ENCODE measurements at places on chromosomes 3 and 15.

DNA sequence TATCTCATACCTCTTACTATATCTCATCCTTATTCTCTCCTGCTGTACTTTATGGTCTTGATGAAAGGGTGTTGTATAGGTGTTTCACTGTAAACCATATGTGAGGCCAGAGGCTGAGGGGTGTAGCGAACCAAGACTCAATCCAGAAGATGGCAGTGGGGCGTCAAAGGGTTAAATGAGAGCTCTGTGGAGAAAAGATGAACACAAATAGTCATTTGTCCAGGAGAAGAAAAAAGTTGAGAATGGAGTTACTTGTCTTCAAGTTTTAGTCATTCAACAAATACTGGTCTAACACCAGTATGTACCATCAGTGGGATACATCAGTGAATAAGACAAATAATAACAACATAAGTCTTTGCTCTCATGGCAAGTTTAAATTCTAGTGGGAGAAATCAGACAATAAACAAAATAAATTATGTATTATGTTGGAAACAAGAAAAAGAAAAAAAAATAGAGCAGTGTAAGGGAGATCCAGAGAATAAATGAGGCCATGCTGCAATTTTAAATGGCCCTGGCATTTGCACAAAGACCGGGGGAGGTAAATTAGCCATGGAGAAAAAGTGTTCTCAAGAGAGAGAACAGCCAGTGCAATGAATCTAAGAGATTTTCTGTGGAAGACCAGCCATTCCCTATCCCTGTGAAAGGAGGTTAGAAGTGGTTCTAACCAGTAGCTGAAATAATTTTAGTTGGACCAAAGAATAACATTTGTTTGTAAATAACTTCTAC is 77.0 kb upstream of the UMPS start:
- no peak for DNase-seq

- no peak for DNase-seq
Observed at GRCh38 chr3:112979244-112979832, 4.4 kb upstream of the CD200R1 start.

DNA sequence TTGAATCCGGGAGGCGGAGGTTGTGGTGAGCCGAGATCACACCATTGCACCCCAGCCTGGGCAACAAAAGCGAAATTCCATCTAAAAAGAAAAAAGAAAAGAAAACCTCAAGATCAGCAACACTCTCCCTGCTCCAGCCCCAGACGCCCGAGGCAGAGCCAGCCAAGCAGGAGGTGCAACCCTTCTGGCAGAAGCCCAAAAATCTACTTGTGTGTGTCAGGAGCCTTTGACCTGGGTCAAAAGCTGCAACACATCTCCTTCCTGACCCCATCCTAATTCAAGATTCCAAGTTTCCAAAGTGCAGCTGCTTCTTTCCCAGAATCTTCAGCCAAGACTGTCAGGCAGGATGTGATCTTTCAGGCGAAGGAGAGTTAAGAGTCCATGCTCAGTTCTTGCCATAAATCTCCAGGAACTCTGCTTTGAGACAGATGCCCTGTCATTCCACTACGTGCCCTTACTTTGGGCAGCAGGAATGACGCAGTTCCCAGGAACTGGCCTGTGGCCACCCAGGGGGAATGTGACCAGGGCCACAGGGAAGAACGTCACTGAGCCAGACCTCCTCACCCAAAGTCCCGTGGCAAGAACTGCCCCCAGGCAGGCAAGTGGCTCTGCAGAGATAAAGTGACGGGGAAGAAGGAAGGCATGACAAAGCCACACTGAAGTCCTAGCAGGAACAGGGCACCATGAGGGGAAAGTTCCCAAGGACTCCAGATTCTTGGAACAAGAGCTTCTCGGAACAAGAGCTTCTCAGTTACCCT is 39.4 kb downstream of the SH3BP5 start:
- no peak for DNase-seq

GRCh38 chr3:18562364-18563154 is 137.4 kb upstream of the SATB1 start:
- no peak for DNase-seq

DNA sequence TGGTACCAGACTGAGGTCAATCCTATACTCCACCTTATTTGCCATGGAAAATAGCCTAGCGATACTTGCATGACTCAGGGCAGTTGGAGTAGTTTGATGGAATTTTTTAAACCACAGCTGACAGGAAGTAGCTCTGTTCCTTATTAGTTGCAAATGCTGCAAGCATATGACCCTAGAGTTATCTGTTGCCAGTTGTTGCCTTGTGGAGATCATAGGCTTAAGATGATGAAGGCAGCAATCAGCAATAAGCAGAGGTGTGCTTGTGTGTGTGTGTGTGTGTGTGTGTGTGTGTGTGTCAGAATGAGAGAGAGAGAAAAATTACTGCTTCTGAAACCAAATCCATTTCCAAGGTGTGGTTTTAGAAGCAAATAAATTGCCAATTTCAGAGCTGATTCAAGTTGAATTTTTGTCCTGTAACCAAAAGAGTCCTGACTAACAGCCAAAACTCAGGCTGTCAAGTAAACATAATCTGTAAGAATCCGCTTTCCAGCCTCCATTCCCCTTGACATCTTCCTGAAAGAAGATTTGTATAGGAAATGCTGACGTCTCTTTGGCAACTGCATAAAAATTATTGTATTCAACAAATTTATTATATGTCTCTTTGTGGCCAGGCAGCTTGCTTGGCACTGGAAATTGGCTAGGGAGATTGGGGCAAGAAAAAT is 141.2 kb downstream of the SERPINI1 start:
- no peak for DNase-seq

DNA sequence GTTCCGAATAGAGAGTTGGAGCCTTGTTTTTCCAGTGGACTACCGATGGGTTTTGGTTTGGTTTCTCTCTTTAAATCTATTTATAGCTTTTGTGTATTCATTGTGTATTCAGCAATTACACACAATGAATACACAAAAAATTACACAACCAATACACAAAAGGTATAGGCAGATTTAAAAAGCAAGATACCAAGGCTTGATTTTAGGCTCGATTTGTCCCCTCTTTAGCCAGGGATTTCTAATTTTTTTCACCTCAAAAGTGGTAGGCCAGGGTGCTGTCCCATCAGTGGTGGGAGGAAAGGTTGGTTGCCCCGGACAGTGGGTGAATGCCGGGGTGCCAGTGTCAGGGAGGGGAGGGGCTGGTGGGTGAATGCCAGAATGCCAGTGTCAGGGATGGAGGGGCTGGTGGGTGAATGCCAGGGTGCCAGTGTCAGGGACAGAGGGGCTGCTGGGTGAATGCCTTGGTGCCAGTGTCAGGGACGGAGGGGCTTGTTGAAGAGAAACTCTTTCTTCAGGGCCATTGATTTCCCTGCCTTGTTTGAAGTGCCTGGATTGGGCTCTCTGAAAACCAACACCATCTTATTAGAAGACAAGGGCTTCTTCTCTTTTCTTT is 186.2 kb downstream of the GOLGA6L6 start:
- DNase-seq, result no peak

- DNase-seq, result no peak
Observed at GRCh38 chr15:71312731-71313460, 197.6 kb downstream of the THSD4 start.

GRCh38 chr3:38222032-38222634 is 43.5 kb upstream of the SLC22A13 start:
- no peak for DNase-seq

DNA sequence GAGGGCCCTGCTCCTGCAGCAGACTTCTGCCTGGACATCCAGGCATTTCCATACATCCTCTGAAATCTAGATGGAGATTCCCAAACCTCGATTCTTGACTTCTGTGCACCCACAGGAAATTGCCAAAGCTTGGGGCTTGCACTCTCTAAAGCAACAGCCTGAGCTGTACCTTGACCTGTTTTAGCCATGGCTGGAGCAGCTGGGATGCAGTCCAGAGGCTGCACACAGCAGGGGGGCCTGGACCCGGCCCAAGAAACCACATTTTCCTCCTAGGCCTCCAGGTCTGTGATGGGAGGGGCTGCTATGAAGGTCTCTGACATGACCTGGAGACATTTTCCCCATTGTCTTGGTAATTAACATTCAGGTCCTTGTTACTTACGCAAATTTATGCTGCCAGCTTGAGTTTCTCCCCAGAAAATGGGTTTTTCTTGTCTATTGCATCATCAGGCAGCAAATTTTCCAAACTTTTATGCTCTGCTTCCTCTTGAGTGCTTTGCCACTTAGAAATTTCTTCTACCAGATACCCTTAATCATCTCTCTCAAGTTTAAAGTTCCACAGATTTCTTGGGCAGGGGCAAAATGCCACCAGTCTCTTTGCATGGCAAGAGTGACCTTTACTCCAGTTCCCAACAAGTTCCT is 11.8 kb upstream of the MYO5A start:
- DNase-seq, result no peak

- no peak for DNase-seq
Observed at GRCh38 chr3:132641837-132642538, 17.6 kb downstream of the ACAD11 start.

GRCh38 chr3:113620091-113620490 is 76.4 kb downstream of the USF3 start:
- no peak for DNase-seq

GRCh38 chr15:52417521-52417920 is 111.2 kb downstream of the MYO5A start:
- no peak for DNase-seq

DNA sequence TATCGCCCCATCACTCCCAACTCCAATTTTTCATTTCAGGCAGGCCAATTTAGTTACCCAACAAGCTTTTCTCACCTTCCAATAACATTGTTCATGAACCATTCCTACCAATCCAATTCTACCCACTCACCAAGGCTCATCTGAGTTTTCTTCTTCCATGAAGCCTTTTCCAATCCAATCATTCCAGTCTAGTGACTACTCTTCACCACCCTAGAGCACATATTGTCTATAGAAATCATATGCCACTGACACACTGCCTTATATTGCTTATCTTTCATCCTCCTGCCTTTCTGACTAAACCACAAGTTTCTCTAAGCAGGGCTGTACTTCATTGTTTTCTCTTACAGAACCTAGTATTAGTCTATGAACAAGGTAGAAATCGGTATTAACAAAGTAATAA is 11.4 kb downstream of the CCDC14 start:
- no peak for DNase-seq

- no peak for DNase-seq
Observed at GRCh38 chr15:99124641-99125040, 19.8 kb downstream of the SYNM start.

DNA sequence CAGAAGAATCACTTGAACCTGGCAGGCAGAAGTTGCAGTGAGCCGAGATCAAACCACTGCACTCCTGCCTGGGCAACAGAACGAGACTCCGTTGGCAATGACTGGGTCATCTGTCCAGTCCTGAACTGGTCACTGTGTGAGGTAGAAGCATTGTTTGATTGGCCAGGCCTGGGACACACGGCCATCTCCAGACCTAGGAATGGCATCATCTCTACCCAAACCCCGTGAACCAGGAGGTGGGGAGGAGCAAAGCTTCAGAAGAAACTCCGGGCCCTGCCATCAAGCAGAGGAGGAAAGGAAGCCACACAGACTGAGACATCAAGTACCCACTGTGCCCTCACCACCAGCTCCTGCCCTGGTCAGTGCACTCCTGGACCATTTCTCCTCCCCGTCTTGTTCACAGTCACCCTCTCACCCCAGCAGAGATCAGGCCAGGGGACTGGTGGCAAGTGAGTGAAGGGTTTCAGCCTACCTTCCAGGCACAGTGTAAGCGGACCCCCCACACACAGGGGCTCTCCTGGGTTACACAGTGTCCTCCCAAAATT is 31.6 kb downstream of the GOLGA6L2 start:
- no peak for DNase-seq
